GM18507 (cell line): ENCODE measurements at places on chromosomes 7 and 10.

GRCh38 chr7:74417419-74417971, 36.2 kb upstream of the GTF2IRD1 start:
- DNase-seq: peak; percentile 88

DNA sequence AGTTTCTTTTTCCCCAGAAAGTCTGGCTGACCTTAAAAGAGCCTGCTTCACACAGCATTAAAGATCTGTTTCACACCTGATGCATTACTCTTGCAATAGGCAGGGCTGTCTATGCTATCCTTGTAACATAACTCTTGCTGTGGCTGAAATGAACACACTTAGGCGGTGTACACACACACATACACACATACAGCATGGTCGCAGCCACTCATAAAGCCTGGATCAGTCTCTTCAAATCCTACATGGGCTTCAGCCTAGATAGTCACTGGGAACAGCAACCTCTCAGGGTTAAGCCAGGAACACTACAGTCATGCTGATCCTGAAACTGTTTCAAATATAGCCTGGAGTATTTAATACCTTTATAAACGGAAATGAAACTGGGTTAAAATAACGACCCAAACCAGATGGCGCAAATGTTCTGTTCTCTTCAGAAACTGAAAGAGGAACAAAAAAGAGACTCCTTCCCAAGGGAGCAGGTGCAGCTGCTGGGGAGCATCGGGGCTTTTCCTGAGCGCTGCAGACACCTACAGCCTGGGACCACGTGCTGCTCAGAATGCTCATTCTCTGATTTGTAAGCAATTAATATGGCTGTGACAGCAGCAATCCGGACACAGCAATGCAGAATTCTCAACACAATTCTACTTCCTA, 61.0 kb upstream of the SFMBT2 start:
- peak; percentile 63 for DNase-seq

DNA sequence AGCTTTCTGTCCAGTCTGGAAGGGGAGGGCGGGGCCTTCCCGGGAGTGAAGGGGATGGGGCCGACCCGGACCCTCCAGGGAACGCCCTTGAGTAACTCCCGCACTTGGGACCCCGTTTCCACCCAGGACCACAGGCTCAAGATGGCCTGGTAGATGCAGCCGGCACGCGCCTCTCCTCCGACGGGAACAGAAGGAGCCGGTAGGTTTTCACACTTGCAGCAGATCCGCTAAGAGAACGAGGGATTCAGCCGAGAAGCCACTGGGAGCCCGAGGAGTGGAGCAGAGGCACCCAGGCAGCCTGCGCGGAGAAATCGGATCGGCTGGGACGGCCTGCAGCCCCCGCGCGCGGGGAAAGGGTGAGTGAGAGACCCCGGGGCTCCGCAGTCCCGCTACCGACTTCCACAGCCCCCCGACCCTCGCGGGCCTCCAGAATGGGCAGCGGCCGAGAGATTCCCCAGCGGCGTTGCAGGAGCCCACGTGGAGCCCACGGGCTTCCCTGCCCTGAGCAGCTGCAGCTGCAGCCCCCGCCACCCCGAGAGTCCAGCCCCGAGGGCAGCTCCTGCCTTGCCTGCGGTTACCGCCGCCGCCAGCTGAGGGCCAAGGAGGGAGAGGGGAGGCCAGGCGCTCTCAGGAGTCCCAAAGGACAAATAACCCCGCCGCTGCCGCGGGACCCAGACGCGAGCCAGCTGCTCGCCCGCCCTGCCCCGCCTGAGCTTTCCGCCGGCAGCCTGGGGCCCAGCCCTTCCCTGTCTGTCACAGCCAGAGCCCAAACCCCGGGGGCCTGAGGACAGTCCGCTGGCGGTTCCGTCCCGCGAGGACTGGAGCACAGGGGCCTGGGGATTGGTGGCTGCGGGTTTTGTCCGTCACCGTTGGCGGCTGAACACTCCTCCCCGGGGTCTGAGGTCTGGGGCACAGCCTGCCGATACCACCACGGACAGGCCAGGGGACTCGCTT, 21.8 kb downstream of the IFT22 start:
- no peak for DNase-seq

GRCh38 chr7:130887182-130887956, 153.4 kb upstream of the KLF14 start:
- DNase-seq: no peak

- no peak for DNase-seq
Measured at GRCh38 chr10:86179153-86179524, 187.5 kb downstream of the GRID1 start.

- DNase-seq: no peak
Measured at GRCh38 chr7:41900532-41900931, 197.6 kb upstream of the INHBA start.

DNA sequence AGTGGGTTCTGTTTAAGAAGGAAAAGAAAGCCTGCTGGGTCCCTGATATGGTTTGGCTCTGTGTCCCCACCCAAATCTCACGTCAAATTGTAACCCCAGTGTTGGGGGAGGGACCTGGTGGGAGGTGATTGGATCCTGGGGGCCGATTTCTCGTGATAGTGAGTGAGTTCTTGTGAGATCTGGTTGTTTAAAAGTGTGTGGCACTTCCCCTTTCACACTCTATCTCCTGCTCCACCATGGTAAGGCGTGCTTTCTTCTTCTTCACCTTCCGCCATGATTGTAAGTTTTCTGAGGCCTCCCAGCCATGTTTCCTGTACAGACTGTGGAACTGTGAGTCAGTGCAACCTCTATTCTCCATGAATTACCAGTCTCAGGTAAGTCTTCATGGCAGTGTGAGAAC, 42.6 kb downstream of the INPP5A start:
- no peak for DNase-seq

DNA sequence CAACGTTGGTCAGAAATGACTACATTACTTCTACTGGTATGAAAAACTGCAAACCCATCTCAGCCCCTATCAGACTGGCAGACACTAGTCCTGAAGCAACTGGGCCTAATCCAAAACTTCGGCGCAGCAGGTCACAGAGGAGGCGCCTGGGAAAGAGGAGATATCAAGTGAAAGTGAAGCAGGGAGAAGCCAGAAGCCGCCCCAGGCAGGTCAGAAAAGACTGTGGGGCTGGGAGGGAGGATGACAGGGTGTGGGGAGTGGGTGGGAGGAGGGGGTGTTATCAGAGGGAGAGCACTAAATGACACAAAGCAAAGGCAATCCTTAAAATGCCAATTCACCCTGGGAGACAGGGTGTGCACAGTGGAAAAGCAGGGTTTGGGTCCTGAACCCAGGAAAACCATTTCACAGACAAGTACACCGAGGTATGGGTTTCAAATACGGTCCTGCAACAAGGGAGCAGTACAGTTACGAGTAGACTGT, 731 bp downstream of the CHCHD3 start:
- DNase-seq: no peak

GRCh38 chr10:15844517-15844916, 15.8 kb downstream of the MINDY3 start:
- DNase-seq: no peak

DNA sequence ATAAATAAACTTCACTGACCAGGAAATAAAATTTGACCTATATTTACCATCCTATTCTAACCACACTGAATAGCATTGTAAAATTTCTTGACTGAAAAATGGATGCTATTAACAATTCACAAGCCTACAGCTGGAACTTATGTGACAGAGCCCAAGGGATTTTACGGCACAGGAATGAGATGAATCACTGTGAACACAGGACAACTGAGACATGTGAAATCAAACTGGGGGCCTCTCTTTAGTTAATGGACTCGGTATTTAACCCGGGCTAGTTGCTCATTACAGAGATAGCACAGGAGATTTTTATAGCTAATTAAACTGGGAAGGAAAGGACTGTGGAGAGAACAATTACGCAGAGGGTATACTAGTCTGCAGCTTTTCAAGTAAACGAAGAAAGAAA, 100.6 kb downstream of the MICU1 start:
- DNase-seq: no peak

- DNase-seq: no peak
Measured at GRCh38 chr7:36018816-36019484, 134.1 kb upstream of the EEPD1 start.

- no peak for DNase-seq
Measured at GRCh38 chr7:139738772-139739171, 39.0 kb downstream of the HIPK2 start.

DNA sequence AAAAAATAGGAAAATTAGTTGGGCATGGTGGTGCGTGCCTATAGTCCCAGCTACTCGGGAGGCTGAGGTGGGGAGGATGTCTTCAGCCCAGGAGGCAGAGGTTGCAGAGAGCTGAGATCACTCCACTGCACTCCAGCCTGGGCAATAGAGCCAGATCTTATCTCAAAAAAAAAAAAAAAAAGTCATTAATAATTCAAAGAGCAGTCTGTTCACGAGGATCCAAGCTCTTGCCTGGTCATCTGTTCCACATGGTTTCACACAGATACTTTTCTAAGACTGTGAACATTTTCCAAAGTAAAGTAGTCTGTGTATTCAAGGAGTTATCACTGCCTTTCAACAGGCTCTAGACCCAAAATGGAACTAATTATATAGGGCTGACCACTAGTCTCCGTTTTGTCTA, 86.9 kb downstream of the ZNF277 start:
- no peak for DNase-seq

DNA sequence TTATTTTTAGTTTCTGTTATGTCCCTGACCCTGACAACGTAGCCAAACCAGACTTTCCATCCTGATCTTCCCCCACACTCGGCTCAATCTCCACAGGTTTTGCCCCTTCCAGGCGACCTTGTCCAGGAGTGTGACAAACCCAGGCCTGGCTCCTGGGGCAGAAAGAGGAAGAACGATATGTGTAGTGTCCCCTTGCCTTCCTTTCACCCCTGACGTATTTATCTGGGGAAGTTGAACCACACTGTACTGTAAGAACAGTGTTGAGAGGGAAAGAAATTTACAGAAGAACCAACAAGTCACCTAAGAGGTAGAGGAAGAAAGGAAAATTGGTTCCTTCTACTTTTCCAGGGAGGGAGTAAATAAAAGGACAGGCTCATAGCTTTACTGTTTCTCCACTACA, 158.0 kb downstream of the VTI1A start:
- no peak for DNase-seq

DNA sequence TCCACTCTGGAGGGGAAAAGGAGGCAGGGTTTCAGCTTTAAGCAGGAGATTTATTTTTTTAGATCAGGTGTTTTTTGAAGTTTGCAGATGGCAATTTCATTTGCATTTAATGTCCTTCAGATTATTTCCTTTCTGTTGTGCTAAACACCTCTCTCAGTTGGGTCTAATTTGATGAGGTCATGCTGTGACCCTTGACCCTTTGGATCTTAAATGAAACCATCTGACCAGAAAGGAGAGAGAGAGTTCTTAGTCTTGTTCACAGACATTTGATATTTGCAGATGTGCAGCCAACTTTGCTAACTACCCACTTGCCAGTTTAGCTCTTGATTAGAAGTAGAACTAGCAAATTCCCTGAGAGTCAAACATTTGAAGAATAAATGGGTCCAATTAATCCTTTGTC, 101.5 kb upstream of the RAB11FIP2 start:
- no peak for DNase-seq

DNA sequence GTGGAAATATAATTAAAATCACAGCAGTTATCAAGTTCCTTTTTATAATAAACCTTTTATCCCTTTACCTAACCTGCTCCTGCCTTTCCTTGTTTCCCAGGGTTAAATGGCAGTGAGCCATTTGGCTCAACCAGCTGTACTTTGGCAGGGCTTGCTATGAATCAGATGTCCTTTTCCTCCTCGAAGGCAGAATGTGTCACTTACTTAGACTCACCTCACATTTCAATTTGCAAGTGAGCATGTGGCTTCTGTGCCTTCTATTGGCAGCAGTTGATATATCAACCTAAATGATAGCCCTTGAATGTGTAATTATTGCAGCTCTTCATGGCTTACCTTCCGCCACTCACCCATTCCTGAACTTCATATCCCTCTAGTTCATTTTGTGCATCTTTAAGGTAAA, 301.7 kb downstream of the CSTF2T start:
- no peak for DNase-seq

GRCh38 chr7:29066641-29067040, 79.7 kb downstream of the CPVL start:
- no peak for DNase-seq

- DNase-seq: no peak
Measured at GRCh38 chr7:28112012-28112411, 68.6 kb downstream of the JAZF1 start.

DNA sequence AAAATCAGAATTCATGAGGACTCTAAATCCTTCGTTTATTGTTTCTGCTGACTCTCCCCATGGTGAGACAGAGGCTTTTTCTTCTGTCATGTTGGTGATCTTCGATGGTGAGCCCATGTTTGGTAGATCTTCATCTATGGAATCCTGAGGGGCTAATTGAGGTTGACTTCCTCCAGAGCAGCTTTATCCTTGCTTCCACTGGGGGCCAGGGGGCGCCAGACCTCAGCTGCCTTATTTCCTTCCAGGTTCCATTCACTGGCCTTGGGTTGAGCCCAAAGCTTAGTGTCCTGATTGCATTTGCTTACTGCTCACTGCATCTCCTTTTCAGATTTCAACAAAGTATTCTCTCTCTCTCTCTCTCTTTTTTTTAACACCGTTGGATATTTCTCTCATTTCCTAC, 80.7 kb downstream of the GCC1 start:
- DNase-seq: no peak

GRCh38 chr7:4080954-4081353, 601.1 kb upstream of the FOXK1 start:
- no peak for DNase-seq

GRCh38 chr10:36281831-36282331, 639.8 kb upstream of the FZD8 start:
- DNase-seq: no peak

GRCh38 chr10:125840955-125841354, 17.6 kb downstream of the BCCIP start:
- no peak for DNase-seq

DNA sequence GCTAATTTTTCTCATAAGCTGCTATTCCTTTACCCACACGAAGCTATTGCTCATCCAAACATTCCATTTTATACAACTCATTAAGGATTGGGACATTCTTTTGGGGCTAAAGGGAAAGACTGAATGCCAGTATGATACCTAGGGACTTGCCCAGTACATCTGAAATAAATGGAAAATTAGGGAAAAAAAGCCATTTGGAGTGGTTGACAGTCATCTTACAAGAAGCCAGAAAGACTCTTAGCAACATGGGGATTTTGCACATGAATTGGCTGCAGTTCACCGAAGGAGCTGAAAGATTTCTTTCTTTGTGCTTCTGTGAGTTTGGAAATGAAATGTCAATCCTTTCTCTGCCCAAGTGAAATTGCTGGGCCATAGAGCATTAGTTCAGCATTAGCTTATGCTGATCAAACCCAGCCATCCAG, 43.3 kb upstream of the MTURN start:
- DNase-seq: no peak

GRCh38 chr10:73159038-73159648, 8.7 kb downstream of the ECD start:
- peak; percentile 23 for DNase-seq

GRCh38 chr7:100668069-100668449, 5.5 kb upstream of the GNB2 start:
- DNase-seq: no peak
